ENCODE measurements at places on chromosomes 2 and 18.

GRCh38 chr2:69001879-69002278, 11.1 kb upstream of the ANTXR1 start:
- DNase-seq, result no peak

DNA sequence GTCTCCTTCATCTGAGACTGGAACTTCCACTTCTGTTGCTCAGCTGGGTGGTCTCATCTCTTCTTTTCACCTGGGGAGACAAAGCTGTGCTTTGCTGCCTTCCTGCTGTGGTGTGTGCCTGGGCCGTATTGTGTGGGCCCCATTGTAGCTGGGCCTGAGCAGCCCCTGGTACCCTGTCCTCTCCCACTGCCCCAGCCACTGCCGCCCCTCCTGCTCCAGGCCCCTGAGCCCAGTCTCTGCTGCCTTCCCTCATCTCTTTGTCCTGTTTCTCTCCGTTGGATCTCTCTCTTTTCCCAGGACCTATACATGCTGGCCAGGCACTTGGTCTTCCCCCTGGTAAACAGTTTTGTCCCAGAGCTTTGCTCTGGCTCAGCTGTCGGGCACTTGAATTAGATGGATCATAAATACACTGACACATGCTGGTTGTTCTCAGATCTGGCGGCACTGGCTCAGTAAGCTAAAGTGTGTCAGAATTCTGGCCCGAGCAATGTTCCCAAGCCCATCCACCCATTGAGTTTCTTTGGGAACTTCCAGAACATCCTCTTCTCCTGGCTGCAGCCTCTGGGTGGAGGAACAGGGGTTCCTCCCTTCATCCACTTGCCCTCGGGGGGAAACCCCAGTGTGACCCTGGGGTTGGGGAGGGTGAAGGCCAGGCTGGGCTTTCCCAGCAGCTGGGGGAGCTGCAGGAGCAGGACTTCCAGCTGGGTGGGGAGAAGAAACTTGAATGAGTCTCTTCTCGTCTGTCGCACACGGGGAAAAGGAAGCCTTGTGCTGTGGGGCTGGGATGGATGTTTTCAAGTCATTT, 99.0 kb downstream of the DGKD start:
- DNase-seq, result no peak

GRCh38 chr2:100691846-100692245, 128.1 kb upstream of the NPAS2 start:
- DNase-seq, result no peak

DNA sequence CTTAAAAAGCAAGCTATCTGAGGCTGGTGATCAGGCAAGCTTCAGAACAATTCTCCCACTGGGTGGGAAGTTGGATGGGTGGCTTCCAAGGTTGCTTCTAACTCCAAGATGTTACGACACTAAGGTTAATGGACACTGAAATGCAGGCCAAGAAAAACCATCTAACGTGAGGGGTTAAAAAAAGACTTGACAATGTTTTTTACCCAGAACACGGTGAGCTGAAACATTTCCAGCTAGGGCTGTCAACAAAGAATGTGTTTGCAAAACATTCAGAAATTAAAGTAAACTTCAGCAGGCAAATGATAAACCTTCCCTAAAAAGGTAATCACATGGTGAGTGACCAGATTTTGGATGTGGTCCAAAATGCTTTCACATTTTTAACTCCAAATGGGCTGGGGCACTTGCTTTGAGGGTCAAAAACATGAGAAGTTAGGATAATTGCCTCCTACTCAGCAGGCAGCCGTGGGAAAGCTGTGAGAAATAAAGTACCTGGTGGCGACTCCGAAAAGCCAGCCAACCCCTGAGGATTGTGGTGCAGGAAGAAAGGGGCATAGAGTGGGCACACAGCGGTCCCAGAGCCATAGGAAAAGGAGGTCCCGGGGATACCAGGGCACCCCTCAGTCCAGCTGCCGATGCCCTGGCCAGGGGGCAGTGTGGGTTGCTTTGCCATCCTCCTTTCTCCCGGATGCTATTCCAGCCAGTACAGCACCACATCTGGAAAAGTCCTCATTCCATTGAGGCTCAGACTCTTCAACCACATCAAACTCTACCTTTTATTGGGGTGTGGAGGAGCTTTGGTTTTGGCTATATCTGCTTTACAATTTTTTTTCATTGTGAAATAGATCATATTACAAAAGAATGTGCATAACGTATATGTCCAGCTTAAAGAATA, 90.0 kb upstream of the ATL2 start:
- no peak for DNase-seq

DNA sequence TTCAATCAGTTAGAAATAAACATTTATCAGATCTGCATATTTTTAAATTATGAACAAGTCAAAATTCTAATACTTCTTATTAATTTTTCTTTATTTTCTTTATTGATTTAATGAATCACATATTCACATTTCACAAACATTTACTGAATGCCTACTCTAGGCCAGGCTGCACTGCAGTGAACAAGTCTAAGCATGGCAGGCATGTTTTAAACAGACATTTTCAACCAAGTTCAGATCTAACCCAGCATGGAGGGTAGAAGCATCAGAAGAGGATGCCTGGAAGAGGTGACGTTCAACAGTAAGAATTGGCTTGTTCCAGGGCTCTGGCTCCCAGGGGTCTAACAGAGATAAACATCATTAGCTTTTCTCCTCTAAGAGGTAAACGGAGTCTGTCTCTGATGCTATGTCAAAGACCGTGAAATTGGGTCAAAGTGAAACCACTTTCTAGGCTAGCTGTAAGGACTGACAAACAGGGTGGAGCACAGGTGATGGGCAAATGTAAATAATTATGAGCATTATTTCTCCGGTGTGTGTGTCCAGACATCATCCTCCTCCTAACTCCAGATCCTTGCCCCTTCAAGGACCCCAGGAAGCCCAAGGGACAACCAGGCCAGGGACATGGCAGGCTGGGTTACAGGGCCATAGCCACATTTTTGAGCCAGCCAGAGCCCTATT, 50.6 kb downstream of the UNC50 start:
- DNase-seq, result no peak

DNA sequence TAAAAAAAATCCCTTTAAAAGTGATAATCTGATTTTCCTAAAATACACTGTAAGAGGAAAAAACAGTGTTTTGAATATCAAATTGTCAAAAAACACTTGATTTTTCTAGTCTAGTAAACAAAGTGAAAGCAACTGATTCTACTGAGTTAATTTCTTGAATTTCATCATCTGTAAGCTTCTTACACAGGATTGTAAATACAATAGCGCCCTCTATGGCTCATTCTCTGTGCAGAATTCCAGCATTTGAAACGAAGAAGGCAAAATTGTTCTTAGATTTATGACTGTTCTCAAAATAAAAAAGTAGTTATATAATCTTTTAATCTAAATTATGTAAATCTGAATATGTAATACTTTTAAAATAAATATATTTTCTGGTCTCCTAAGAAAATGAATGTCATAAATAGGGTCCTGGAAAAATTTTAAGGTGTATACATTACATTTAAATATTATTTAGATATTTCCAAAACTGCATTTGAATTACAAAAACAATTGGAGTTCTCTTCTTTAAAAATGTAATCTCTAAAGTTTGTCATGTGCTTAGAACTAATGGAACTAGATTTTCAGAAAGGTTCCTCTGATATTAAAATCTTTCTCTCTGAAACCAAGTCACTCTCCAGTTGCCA, 176.9 kb upstream of the MC4R start:
- no peak for DNase-seq

DNA sequence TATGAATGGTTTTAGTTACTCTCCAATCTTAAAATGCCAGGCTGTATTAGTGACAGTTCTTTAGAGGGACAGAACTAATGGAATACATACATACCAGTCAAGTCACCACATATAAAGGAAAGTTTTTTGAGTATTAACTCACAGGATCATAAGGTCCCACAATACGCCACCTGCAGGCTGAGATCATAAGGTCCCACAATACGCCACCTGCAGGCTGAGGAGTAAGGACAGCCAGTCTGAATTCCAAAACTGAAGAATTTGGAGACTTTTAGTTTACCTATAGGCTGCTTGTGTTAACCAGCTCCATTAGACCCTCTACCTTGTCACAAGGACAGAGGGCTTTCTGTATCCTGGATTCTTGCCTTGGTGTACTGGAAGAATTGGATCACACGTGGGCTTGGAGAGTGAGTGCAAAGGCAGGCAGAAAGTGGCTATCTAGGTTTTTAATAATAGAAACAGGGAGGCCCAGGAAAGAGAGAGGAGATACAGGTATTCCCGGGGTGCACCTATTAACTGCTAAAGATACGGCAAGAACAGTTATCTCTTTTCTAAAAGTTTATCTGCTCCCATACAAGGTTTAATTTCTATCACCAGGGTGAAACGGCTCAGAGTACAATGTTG, 234.9 kb upstream of the CYRIA start:
- no peak for DNase-seq

DNA sequence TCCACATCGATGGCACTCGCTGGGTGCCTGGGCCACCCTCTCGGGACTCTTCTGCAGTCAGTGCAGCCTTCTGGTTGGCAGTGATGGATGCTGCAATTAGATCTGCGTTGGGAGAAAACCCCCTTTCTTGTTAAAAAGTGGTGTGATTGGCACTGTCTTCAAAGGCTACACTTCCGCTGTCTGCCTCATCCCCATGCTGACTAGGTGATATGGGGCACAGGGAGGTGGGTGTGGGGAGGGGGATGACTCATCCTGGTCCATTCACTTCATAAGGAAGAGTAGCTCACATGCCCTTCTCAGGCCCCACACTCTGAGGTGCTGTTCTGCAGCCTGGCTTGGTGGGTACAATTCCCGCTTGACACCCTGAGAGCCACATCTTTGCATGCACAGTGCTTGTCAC, 77.4 kb downstream of the THNSL2 start:
- no peak for DNase-seq

- no peak for DNase-seq
Measured at GRCh38 chr2:120278901-120279300, 26.2 kb downstream of the RALB start.

- no peak for DNase-seq
Measured at GRCh38 chr2:37779139-37779538, 107.7 kb upstream of the CDC42EP3 start.

GRCh38 chr2:190344276-190344827, 963 bp downstream of the INPP1 start:
- DNase-seq, result no peak
